ENCODE measurements at places on chromosomes 3 and 15.

DNA sequence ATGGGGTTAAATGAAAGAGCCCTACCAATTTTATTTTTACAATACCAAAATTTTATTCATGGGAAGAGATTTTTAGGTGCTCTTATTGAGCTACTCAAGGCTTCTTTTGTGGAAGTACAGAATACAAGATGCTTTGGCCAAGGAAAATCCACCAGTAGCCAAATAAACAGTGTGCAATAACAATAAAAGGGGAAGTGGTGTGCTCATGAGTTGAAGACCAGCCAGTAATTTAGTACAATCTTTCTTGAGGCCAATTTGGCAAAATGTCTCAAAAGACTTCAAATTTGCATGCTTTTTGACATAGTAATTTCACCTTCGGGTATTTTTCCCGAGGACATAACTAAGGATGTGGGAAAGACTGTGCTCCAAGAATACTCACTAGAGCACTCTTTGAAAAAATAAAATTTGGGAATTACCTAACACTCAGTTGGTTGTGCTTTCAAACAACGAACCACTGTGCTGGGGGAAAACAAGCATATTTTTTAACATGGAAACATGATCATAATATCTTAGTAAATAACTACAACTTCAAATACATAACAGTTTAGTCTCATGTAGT, 294.0 kb downstream of the DIPK2A start:
- DNase-seq: peak; percentile 88

DNA sequence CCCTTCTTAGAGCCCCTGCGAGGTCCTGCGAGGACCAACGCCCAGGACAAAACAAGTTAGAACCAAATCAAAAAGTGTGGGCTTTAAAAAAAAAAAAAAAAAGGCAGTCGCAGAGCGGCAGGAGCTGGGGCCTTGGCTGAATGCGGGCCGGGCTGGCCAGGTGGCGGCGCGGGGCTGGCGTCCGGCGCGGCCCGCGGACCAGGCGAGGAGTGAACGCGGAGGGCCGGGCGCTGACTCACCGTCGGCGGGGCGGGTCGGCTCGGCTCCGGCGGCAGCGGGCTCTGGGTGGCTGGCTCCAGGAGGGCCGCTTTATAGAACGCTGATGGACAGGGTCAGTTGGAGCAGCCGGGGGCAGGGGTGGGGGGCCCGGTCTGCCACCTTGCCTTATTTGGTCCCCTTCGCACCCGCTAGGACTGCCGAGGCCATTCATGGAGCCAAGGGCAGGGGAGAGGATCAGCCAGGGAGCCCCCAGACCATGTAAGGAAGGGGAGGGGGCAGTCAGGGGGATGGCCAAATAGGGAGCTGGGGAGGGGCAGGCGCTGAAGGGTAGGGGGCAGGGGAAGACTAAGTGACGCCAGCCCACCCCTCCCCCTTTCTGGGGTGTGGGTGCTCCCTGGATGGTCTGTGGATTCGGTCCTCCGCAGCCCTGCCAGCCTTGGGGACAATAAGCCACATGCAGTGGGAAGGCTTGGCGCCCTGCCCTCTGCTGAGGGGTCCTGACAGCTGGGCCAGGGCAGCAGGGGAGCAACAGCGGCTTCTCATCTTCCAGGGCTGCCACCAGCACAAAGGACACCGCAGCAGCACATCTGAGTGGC, at the start of gene ACTC1:
Gene ACTC1 (minus strand): TSS at position 283 of the 815 bp plus-strand sequence. CDS start 741 bp downstream, outside the sequence.
- no peak for DNase-seq

GRCh38 chr15:78003539-78004008, 73.9 kb downstream of the TBC1D2B start:
- DNase-seq: no peak

GRCh38 chr3:122533480-122533879, 18.7 kb upstream of the KPNA1 start:
- no peak for DNase-seq

GRCh38 chr3:191261304-191261638, 62.2 kb downstream of the OSTN start:
- no peak for DNase-seq

DNA sequence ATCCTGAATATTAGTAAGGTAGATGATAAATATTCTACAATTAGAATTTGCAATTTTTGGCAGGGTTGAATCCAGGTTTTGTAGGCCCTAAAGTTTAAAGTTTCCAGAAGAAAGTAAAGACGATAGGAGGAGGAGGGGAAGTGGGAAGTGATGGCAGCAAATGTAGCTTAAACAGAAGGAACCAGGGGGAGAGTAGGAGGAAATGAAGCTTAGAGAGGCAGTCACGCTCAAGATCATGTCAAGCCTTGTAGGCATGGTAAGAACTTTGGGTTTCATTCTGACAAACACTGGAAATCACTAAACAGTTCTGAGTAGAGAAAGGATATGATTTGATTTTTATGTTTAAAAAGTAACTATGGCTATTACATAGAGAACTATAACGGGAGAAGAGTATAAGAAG, 63.9 kb downstream of the NR2E3 start:
- DNase-seq: no peak

DNA sequence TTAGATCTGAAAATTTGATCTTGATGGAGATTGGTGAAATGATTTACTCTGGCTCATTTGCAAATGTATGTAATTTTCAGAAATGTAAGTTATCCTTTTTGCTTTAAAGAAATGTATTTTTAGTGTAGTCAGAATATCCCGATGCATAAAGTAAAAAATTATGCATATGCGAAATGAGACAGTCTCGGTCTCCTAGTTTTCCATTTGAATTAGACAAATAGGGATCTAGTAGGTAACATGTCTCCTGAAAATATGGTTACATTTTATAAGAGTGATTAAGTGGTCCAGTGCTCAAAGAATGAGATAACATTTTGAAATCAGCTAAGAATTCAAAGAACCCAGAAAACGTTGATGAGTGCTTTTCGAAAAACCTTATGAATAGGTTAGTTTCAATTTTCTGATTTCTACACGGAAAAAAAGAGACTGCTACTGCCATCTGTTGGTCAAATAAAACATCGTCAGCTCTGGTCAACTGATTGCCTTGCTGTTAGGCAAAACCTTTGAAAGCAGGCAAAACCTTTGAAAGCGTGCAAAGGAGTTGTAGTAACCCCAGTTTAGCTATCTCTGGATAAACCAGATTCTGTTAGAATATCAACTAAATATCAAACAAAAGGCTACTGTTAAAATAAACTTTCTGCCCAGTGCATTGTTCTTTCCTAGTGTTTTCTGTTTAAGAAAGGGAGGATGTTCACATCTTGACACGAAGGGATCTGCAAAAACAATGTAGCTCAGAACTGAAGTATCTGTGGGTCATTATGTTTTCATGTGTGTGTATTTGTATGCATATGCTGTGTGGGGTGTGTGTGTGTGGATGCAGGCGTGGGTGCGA, 59.3 kb upstream of the CHMP2B start:
- DNase-seq: peak; percentile 77

DNA sequence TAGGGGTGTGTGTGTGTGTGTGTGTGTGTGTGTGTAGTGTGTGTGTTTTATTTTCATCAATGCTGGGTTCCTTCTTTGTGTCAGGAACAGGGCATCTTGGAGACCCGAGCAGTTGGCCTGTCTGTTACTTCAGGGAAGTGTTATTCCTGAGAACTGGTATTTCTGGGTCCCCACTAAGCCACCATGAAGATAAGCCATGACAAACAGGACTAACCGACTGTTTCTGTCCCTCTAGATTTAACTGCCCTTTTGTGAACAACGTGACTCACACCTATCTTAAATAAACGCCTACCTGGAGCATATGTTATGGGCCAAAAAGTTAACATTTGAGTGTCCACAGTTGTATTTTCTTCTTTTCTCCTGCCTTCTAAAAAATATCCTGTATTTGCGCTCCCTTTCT, 19.5 kb downstream of the SIDT1 start:
- no peak for DNase-seq

- no peak for DNase-seq
Observed at GRCh38 chr3:18245721-18246120, 179.4 kb downstream of the SATB1 start.

- DNase-seq: no peak
Observed at GRCh38 chr3:73580343-73580742, 44.4 kb downstream of the PDZRN3 start.

DNA sequence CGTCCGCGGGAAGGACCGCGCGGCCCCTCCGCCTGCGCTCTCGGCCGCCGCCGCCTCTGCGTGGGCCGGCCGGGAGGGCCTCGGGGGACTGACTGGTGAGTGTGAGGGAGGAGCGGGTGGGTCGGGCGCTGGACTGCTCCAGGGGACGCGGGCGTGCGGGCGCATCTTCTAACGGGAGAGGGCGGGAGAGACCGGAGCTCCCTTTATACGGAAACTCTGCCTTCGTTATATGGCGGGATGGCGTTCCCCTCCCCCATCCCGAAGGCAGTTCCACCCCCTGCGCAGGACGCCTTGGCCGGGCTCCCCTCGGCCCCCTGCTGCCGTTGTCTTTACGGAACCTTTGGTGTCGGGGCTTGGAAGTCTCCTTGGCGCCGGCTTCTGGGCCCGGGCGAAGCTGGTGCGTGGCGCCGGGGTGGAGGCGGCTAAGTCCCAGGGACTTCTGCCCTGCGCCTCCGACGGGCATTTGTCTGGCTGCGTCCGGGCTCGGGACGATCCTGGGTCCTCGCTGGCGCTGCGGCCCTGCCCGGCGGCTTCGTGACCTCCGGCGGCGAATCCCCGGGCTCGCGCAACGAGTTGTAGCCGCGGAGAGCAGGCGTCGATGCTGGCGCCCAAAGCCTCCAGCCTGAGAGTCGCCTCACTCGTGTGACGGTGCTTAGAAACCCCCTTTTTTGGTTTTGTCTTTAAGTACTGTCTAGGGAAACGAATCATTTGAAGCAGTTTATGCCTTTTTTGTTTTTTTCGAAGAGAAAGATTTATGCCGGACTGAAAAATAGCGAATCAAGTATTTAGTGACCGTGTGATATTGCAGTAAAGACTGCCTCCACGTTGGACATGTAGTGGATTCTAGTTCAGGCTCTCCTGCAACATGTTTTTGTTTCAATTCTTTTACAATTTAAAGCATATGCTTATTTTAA, 623 bp downstream of the ZNF639 start:
- peak; percentile 31 for DNase-seq

DNA sequence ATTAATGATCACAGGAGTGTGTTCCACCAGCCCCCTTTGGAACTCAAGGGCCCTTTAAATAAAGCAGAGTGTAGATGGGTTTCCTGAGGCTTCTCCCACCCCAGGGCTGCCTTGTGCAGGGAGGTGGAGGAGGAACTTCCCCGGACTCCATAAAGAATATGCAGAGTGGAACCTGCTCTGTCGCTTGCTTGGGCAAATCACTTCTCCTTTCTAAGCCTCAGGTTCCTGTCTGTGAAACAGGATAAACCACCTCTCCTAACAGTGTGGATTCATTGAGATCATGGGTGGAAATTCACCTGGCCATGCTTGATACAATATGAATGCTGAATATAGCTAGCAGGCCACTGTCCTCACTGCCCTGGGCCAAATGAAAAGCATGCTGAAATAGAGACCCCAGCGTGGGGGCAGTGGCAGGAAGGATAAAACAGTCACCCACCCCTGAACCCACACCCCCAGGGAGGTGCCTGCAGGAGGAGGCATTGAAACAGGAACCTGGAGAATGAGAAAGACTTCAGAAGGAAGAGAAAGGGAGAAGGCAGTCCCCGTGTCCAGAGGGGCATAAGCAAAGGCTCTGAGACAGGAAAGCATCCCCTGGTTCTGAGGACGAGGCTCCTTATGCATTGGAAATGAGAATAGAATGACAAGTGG, 41.1 kb upstream of the CHRNB4 start:
- peak; percentile 36 for DNase-seq

GRCh38 chr15:36737430-36737891, 158.0 kb downstream of the CDIN1 start:
- DNase-seq: no peak

DNA sequence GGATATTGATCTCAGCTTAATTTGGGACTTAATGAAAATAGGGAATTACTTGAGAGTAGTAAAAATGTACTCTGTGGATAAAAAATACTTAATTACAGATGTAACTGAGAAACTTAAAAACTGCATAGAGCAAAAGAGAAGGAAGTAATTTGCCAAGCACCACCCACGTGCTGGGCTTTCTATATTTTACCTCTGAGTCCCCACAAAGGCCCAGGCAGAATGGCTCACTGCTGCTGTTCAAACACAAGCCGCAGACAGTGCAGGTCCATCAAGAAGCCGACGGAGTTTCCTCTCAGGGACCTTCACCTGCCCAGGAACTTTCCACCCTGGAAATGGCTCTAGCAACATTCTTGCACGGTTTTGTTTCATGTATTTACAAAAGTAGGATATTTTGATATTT, 77.2 kb upstream of the TRPM1 start:
- peak; percentile 2 for DNase-seq

DNA sequence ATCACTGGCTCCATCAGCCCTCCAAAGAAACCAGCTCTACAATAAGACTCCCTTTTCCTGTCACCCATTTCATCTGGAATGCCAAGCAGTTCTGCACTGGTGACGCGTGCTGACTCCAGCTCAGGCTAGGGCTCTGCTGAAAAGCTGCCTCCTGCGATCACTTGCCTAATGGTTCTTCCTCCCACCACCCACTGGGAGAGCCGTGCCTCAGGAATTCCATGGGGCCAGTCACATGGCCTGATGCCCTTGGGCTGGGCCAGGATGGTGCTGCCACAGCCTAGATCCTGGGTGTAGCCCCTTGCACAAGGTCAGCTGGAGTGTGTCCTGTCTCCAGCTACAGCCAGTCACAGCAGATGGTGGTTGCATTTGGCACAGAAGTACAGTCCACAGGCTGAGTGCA, 98.9 kb downstream of the DNAJB8 start:
- no peak for DNase-seq

GRCh38 chr3:156997351-156997750, 162.6 kb downstream of the CCNL1 start:
- DNase-seq: no peak

DNA sequence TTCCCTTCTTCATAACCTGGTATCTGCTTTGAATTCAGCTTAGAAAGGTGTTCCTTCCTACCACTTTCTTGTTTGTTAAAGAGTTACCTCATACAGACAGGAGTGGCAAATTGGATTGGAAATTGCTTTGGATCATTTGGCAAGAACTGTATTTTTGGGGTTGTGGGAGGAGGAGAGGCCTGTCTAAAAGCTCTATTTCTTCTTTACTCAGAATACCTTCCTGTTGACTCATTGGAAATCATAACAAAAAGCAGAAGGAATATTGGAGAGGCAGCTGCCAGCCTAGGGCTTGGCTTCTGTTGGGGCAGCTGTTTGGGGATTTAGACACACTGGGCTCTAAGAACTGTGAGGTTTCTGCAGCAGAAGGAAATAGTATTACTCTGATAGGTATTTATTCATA, 14.2 kb downstream of the IQGAP1 start:
- peak; percentile 68 for DNase-seq

GRCh38 chr3:105676621-105677300, 192.1 kb downstream of the CBLB start:
- DNase-seq: no peak

DNA sequence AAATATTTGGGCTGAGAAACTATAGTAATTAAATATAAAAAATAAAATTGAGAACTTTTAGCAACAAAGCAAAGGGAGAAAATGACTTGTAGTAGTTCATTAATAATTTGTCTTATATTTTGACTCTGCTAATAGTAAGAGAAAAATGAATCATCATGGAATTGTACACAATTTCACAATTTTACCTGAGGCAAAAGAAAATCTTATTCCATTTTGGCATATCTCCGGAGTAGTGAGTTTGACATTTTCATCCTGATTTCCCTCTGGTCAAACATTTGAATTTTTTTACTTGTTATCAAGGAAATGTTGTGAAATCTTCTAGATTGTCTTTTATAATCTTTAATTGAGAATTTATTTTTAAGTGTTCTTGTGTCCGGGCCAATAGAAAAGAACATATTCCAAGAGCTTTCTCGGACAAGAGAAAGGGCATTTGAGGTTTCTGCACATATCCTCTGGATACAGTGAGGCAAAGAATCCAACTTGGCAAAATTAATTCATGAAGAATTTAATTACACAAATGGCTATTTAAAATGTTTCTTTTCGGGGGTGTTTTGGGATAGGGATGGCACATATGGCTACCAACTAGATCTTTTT, 89.3 kb upstream of the IGSF10 start:
- no peak for DNase-seq

Measured in Kasumi-1 (cell line).